ENCODE measurements at places on chromosomes 5 and 9. TPM values are rescaled to one million over a fixed set of nuclear protein-coding genes. Genes with fewer than 3 reads are reported as not detected.

The RNF183 gene
- not detected for total RNA-seq

The TLX3 gene
- not detected for total RNA-seq

GRCh38 chr5:77425420-77425819 lies 66.7 kb downstream of the WDR41 start:
- no peak for DNase-seq

DNA sequence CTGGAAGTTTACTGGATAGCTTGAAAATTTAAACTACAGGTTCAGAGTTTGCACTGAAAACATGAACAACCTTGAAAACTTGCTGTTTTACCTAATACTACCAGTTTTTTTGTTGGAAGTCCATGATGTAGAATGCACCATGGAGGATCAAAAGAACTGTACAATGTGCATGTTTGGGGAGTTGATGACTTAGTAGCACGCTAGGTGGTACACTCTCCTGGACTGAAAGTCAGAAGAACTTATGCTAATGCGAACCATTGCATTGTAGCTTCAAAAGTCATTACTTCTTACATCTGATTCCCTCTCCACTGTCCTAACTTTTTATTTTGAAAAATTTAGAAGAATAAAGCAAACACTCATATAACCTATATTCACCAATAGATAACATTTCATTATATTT lies 211.0 kb downstream of the OSTF1 start:
- DNase-seq, result no peak

DNA sequence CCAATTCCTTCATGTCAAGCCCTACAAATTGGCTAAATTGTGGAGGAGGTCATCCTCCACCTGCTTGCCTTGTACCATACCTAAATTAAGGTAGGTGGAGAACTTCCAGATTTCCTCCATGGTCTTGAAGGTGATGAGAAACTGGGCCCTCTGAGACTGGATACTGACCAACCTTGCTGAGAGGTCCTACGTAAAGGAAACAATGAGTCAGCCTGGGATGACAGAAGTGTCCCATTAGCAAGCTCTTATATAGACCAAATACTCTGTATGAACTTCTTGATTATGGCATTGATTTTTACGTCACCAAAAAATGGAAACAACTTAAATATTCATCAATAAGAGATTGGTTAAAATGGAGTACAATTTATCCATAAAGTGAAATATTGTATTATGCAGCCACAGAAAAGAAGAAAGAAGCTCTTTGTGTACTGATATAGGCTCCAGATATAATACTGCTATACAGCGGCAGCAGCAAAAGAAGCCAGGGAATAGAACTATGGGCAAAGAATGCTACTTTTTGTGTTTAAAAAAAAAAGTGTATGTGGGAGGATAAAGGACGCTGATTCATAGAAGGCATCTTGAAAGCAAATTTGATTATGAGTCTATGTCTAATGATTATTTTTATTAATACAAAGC lies 18.3 kb downstream of the SH3TC2 start:
- DNase-seq, result no peak

- DNase-seq, result no peak
Observed at GRCh38 chr9:109904666-109905065, 124.7 kb downstream of the PALM2AKAP2 start.

- DNase-seq, result no peak
Observed at GRCh38 chr5:173816728-173817127, 71.4 kb upstream of the CPEB4 start.

DNA sequence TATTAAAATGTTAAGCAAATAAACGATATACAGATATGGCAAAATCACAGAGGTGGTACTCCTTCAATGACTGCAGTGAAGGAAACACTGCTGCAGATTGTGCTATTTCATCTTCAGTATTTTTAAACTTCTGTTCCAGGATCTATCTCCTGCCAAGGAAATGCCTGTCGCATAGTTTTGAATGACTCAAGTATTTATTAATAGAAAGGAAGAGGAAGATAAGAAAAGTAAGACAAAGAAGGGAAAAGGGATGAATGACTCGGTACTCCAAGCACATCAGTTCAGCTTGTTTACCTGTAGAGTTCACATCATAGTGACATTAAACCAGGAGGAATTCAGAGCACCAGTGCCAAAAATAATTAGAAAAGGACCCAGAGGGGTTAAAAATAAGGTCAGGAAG lies 5.1 kb upstream of the GPX8 start:
- DNase-seq, result peak; percentile 74

The PPP1R26 gene
- 10.5 TPM for total RNA-seq

- DNase-seq, result peak; percentile 58
Observed at GRCh38 chr5:131545845-131546244, 89.2 kb downstream of the RAPGEF6 start.

- DNase-seq, result peak; percentile 77
Observed at GRCh38 chr5:126234563-126235195, 188.5 kb upstream of the GRAMD2B start.

- peak; percentile 92 for DNase-seq
Observed at GRCh38 chr9:4792054-4792571, 631 bp upstream of the RCL1 start.

The LCN9 gene
- total RNA-seq, result not detected

The CD72 gene
- total RNA-seq, result 2.7 TPM

The ADRA1B gene
- total RNA-seq, result 0.36 TPM

The INSL6 gene
- total RNA-seq, result not detected

GRCh38 chr5:179241764-179242370 lies 103.4 kb downstream of the ADAMTS2 start:
- DNase-seq, result peak; percentile 75

DNA sequence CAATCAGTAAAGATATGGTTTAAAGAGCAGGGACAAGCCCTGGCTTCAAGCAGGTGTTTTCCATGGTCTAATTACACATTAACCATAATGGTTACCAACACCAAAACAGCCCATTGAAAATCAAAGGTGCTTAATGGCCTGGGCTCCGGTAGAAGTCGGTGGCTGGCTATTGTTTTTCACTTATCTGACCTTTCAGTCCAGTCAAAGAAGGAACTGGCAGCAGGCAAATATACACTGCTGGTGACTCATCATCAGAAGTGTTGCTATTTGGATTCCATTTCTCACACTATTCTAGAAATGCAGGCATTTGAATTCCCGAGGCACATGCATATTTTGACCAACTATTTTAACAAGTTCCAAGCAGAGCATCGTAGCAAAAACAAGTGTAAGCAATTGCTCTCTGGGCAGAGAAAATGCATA lies 26.3 kb upstream of the GABRP start:
- no peak for DNase-seq

DNA sequence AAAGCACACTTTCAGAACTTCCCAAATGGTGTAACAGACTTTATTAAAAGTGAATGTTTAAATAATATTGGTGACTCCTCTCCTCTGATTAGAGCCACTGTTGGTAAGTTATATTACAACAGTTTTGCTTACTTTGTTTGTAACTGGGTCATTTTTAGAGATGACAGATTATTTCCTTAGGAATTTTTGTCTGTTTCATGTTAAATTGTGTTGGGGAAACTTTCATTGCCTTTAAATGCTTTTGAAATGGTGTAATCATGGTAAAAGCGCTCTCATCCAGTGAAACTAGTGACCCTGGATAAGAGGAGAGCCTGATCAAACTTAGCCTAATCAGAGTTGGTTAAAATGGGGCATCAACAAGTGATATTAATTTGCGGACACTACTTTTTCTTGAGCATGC lies 39.4 kb downstream of the TNPO1 start:
- DNase-seq, result no peak

DNA sequence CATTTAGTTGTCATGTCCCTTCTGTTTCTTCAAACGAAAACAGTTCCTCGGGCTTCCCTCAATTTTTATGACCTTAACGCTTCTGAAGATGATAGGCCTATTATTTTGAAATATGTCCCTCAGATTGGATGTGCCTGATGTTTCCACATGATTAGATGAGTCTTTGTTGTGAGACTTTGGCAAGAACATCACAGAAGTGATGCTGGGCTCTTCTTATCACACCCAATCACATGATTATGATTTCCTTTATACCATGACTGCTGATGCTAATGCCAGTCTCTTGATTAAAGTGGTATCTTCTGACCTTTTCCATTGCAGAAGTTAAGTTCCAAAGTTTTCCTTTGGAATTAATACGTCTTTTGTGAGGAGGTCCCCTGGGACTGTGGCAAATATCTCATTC lies 175.7 kb downstream of the SAXO1 start:
- no peak for DNase-seq

DNA sequence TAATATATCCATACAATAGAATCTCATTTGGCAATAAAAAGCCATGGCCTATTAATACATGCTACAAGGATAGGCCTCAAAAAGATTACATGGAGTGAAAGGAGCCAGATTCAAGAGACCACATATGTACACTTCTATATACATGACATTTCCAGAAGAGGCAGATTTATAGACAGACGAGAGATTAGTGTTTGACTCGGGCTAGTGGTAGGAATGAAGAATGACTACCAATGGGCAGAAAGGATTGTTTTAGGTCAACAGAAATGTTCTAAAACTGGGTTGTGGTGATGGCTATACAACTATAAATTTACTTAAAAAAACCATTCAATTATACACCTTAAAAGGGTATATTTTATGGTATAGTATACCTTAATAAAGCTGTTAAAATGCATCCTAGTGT lies 41.9 kb downstream of the SETX start:
- no peak for DNase-seq

GRCh38 chr9:95438561-95439357 lies 78.0 kb downstream of the PTCH1 start:
- peak; percentile 6 for DNase-seq

GRCh38 chr5:103207011-103207410 lies 51.6 kb upstream of the MACIR start:
- no peak for DNase-seq

Data from osteoblast (primary cell).